ENCODE measurements at places on chromosomes 7 and 10.

GRCh38 chr10:117740691-117741222 is 198.2 kb downstream of the EMX2 start:
- no peak for DNase-seq

GRCh38 chr7:143383642-143383957 is 2.5 kb downstream of the ZYX start:
- DNase-seq: no peak

- DNase-seq: no peak
Measured at GRCh38 chr7:95986178-95986764, 213.9 kb downstream of the DYNC1I1 start.

DNA sequence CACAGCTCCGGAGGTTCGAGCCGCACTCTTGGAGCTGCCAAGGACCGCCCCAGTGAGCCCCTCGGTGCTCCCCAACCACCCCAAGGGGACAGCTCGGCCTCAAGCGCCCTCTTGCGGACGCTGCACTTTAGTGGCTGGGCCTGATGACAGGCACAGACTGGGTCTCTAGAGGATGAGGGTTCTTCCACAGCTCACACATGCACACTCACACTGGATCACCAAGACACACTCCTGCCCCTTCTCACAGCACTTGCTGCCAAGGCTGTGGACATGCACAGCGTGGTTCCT is 2.1 kb downstream of the RET start:
- DNase-seq: peak; percentile 45

DNA sequence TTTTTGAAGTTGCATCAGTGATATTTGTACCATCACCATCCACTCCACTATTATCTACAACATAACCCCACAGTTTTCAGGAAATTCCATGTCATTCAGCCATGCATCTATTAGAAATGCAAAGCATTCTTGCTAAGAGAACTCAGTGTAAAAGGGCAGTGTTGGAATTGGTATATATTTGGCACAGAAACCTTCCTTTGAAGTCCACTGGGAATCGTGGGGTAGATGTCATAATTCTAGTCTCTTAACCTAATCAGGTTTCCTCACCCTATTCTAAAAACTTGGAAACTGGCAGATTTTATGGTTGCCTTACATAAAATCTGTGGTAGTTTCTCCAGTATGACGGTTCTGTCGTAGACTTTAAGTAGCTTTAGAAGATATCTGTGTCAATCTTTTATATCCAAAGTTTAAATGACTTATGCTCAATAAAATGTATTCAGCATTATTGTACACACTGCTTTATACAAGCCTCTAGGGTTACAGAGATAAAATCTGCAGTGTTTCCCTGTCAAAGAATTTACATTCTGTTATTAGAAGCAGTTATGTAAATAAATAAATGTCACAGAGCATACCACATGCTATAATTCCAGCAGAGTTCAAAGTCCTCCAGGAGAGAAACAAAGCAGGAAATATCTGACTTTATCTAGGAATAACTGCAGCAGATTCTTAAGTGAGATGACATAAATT is 704.4 kb upstream of the CELF2 start:
- no peak for DNase-seq

GRCh38 chr7:150325110-150325611 is 1.8 kb upstream of the ACTR3C start:
- no peak for DNase-seq

- DNase-seq: peak; percentile 30
Measured at GRCh38 chr10:113704637-113705343, 25.1 kb downstream of the CASP7 start.

- peak; percentile 31 for DNase-seq
Measured at GRCh38 chr10:110448682-110449418, 48.9 kb upstream of the DUSP5 start.

DNA sequence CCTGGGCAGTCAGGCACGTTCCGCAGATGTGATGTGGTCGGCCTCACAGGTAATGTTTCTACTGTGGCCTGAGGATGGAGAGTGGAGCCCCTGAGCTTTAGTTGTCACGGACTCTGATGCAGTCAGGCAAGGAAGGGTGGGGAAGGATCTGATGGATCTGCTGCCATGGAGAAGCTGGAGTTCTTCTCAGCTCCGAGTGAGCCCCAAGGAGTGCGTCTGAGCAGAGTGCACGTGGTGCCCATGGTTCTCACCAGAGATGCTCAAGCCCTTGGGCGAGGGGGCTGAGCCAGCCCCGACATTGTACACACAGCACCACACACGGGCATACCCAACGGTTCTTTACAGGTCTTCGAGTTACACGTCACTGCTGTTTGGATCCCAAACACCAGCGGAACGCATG is 192.5 kb downstream of the EBF3 start:
- DNase-seq: no peak

DNA sequence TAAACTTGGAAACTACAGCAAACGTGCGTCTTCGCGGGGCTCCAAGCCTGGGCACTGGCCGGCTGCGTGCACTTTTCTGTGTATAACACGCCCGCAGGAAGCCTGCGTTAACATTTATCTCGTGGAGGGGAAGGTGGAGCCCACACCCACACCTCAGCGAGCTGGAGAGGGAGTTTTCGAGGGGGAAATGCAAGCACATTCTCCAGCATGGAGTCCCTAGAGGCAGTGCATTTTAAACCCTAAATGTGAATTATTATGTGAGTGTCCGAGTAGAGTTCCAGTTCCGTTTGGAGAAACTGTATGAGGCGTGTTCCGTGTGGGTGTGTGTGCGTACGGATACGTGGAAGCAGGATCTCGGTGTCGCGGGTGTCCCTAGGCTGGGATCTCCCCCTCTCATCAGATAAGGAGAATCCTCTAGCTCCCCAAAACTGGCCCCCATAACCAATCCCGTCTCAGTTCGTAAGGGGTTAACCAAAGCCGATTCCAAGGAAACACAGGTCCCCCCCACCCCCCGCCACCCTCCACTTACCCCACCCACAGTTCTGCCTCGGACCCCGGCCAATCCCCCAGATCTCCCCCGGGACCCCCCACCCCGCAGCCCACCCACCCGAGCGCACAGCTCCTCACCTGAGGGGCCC is 403 bp downstream of the CDK6 start:
- DNase-seq: peak; percentile 51

- DNase-seq: no peak
Measured at GRCh38 chr10:110218632-110219031, 11.2 kb downstream of the MXI1 start.

DNA sequence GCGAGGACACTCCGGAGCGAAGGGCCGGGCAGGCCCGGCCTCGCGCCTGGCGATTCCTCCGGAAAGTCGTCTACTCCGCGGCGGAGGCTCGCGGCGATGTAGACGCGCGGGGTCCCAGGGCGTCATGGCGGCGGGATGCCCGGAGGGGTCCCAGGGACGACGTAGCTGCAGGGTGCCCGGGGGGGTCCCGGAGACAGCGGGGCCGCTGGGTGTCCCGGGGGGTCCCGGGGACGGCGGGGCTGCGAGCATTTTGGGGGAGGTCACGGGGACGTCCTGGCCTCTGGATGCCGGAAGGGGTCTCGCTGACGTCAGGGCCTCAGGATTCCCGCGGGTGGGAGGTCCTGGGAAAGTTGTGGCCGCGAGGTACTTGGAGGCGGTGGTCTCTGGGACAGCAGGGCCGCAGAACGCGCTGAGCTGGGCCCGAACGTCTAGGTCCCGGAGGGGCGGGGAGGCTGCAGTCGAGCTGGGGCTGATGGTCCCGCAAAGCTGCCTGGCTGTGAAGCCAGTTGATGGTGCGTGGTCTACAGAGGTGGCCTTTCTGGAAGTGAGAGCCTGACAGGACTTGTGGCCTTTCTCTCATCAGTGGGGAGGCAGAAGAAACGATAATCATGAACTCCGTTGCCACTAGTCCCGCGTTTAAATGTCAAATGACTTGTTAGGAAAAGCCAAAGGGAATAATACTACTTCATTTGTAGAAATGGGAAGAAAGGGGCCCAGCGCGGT is 637 bp downstream of the HSPA14 start:
- DNase-seq: peak; percentile 5

DNA sequence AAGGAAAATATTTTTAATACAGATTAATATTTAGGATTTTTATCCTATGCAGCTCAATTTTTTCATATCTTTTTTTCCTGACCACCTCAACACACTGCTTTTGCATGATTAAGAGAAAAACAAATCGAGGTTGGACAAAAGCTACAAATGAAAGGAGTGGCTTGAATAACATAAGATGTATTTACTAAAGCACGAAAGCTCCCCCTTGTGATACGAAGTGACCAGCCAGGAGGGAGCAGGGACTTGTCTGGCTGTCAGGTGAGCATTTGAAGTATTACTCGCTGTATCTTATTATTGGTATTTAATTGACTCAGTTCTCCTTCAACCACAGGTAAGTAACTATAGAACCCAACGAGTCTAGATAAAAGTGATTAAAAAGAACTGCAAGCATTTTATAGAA is 265.2 kb upstream of the PHF14 start:
- no peak for DNase-seq

- no peak for DNase-seq
Measured at GRCh38 chr7:36440880-36441279, 51.2 kb downstream of the ANLN start.

DNA sequence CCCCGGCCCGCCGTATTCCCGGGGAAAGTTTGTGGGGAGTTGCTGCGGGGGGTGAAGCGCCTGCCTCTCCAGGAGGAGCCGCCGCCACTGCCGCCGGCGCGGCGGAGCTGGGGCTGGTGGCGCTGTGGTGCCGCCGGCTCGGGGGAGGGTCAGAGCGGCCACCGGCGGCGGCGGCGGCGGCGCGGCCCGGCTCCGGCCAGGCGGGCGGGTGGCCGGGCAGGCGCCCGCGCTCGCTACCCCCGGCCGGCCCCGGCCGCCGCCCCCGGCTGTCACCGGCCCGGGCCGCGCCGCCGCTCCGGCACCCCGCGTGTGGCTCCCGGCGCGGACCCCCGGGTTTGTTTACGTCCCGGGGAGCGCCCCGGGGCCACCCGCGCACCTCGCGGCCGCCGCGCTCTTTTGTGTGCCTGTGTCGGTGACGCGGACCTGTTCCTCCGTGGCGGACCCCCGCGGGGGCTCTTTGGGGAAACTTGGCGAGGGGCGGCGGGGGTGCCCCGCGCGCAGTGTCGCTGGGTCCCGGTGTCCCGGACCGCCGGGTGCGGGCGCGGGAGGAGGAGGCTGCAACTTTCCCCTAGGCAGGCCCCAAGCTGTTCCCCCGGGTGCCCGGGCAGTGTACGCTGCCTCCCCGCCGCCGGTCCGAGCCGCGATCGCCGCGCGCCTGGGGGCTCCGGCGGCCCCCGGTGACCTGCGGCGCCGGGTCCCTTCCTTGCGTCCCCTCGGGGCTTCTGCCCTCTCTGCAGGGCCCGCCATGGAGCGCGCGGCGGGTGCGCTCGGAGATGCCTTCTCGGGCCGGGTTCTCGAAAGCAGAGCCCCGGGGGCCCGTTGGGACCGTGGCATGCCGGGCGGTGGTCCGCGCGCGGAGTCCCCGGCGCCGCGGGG is 593 bp upstream of the CUX1 start:
- peak; percentile 11 for DNase-seq
